ENCODE measurements at places on chromosomes 16 and 17.

DNA sequence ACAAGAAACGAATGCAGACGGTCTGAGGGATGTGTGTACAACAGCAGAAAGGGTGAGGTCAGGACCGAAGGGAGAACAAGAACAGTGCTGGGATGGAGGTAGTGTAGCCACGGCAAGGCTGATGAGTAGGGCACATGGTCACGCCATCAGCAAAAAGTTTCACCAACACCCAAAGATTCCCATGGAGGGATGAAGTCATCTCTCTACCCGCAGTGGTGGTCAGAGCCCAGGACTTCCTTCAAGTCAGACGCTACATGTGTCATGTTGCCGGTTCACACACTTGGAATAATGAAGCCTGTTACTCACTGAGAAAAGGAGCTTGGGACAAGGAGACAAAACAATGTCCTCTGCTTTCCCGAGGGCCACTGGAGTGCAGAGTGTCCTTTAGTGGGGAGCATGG is 79.7 kb downstream of the SALL1 start:
- no peak for DNase-seq

DNA sequence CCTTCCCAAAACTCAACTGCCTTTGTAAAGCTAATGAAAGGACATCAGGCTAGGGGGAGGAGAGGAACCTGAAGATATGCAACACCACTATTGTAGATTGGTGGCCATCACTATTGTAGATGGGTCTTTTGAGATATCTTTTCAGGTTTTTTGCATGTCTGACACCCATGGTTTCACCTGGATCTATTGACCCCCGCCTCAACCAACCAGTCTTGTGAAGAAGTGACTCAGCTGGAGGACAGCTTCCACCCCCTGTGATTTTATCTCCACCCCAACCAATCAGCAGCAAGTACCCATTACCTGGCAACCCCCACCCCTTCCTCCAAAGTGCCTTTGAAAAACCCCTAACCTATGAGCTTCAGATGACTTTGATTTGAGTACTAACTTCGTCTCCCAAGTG is 382.6 kb upstream of the GOT2 start:
- DNase-seq = no peak

DNA sequence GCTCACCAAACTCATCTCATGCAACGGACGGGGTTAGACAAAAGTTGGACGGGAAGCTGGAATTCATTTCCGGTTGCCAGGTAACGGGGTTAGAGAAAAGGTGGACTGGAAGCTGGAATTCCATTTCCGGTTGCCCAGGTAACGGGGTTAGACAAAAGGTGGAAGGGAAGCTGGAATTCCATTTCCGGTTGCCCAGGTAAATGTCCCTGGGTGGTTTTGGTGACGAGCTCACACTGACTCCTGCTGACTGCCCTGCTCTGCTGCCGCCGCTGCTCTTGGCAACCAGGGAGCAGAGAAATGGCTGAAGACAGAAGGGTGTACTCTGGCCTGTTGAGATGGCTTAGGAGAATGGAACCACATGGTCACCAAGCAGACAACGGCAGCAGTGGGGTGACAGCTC is 170.3 kb upstream of the RPH3AL start:
- DNase-seq = no peak

GRCh38 chr17:2939714-2940351 is 123.6 kb downstream of the OR1D5 start:
- DNase-seq = no peak

- DNase-seq = no peak
Measured at GRCh38 chr17:8223356-8224126, 13.2 kb upstream of the AURKB start.

- no peak for DNase-seq
Measured at GRCh38 chr17:12222392-12222791, 201.7 kb downstream of the MAP2K4 start.

DNA sequence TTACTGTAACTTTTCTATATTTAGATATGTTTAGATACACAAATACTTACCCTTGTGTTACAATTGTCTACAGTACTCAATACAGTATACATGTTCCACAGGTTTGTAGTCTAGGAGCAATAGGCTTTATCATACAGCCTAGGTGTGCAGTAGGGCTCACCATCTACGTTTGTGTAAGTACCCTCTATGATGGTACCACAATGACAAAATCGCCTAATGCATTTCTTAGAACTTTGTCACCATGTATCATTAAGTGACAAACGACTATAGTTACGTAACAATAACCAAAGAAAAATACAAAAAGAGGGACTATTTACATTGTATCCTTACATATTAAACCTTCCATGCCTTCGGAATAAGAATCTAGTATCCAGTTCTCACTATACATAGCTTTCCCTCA is 8.0 kb downstream of the STAT5B start:
- DNase-seq = no peak

DNA sequence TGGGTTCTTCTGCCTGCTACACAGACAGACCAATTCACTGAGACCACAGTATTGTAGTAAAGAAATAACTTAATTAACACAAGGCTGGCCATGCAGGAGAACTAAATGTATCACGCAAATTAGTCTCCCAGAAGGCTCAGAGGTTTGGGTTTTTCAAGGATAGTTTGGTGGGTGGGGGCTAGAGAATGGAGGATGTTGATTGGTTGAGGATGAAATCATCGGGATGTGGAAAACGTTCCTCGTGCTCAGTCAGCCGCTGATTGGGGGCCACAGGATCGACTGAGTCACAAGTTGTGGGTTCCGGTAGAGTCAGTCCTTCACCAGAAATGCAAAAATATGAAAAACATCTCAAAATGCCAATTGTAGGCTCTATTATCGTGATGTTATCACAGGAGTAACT is 18.7 kb downstream of the RHOT1 start:
- DNase-seq = no peak

DNA sequence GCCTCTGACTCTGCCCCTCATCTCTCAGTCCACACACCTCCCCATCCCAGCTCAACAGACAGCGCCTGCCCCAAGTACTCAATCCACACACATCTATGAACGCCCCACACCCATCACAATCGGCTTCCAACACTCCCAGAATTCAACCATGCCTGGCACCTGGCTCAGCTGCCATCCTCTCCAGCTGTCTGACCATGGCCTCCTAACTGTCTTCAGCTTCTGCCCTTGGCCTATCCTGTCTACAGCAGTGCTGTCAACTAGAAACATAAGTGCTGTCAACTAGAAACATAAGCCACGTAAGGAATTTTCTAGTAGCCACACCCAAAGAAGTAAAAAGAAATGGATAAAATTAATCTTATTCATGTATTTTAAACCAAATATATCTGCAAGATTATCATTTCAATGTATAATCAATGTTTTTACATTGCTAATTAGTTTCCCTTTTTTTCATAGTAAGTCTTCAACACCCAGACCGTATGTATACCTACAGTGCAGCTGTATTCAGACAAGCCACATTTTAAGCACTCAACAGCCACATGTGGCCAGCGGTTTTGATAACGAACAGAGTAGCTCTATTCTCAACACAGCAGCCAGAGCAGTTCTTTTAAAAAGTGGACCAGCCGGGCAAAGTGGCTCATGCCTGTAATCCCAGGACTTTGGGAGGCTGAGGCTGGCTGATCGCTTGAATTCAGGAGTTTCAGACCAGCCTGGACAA is 48.6 kb upstream of the ZNF423 start:
- DNase-seq = no peak

DNA sequence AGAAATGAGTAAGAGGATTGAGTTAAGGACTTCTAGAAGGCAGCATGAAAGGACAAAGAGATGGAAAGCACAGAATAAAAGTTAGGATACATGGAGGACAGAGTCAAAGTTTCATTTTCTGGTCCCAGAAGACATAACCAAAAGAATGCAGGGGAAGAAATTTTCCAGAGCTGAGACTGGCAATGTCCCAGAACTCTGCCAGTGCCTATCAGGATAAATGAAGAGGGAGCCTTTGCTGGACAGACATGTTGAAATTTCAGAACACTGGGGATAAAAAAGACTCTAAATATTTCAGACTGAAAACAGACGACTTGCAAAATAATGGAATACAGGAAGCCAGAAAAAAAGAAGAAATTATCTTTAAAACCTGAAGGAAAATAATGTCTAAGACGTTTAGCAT is 55.7 kb downstream of the NT5M start:
- no peak for DNase-seq

DNA sequence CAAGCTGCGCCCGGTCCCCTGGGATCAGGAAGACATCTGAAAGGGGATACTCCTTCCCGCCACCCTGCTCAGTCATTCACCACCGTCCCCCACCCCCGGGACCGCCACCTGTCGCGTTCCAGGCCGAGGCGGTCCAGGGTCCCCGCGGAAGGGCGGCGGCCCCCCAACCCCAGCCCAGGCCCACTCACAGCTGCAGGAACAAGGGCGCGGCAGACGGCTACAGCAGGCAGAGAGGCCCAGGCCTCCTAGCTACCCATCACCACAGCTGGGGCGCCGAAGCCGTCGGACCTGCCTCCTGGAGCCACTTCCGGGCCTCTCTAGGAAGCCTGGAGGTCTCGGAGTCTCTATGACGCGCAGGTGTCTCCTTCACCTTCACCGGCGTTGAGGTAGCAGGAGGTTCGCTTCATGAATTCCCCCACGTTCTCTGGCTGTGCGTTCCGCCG is at the start of gene SDR42E1:
SDR42E1 (minus strand) TSS at position 272 of the 443 bp plus-strand sequence. CDS start 10,612 bp downstream, outside the sequence.
- peak; percentile 28 for DNase-seq

- DNase-seq = no peak
Measured at GRCh38 chr16:29993191-29993902, 2.1 kb downstream of the HIRIP3 start.

DNA sequence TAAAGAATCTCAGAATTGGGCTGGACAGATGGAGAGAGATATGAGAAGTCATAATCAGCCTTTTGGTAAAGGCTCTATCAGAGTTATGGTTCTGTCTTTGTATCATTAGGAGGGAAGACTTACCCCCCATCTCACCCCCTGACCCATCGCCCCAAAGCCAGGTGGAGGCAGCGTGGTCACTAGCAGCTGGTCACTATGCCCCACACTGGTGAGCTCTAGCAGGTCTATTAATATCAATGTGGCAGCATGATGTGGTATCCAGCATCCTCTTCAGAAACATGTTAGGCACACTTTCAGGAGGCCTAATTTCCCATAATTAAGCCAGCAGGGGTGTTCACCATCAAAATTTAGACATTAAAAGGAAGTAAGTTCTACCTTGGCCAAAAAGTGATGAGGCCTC is 183.8 kb upstream of the COX10 start:
- no peak for DNase-seq

- no peak for DNase-seq
Measured at GRCh38 chr16:80671281-80671849, 130.6 kb downstream of the DYNLRB2 start.

- no peak for DNase-seq
Measured at GRCh38 chr17:7083592-7083991, 3.5 kb upstream of the CLEC10A start.

DNA sequence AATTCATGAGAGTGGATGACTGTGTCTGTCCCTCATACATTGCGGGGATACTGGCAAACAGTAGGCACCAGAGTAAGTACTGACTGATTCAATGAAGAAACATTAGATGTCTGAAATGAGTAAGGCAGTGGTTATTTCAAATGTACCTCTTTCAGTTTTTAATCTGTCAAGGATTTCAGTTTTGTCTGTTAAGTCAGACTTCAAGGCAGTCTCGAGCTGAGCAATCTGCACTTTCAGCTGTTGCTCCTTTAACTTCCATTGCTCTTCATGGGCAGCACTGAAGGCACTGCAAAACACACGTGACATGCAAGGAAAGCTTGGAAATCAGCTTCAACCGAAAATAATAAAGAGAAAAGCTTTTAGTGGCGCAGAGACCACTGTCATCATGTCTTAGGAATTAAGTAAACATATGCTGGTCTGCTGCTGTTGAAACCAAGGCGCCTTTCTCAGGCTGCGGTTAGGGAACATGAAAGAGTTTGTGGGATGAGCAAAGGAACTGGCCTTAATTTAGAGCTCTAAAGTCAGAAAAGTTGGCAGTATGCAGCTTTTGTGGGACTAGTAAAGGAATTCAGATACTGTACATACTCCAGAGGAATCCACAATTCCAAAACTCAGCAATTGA is 38.8 kb downstream of the RPGRIP1L start:
- DNase-seq = no peak
